ENCODE measurements at places on chromosomes 1 and 21.
A peak's percentile ranks its signal among the peaks of the same experiment; 100 is the strongest.

GRCh38 chr1:42844592-42845140 is 1.7 kb upstream of the ZNF691 start:
- peak; percentile 92 for DNase-seq

DNA sequence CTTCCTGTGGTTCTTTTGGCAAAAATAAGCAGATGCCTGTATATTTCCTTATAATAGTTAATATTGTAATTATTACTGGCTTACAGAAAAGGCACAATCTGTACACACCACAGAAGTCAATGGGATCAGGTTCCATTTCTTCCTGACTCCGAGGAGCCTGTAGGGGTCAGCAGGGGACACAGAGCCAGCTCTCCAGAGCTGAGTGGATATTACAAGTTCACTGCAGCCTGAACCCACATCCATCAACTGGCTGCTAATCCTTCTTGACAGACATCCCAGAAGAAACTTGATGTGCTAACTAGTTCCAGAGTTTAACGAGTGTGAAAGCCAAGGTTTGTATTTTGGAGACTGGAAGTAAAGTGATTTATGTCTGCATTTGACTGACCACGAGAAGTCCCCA is 203.8 kb downstream of the LMX1A start:
- DNase-seq = peak; percentile 11

GRCh38 chr1:171754353-171754705 is 12.5 kb upstream of the VAMP4 start:
- peak; percentile 26 for DNase-seq

- peak; percentile 44 for DNase-seq
These were observed 504 bp downstream of the H6PD start for GRCh38 chr1:9235096-9235459.

GRCh38 chr1:203133970-203134725 is 6.6 kb downstream of the ADORA1 start:
- peak; percentile 64 for DNase-seq

GRCh38 chr1:53255031-53255430 is 16.7 kb upstream of the MAGOH start:
- DNase-seq = no peak

GRCh38 chr1:66291531-66291864 is 242.5 kb upstream of the SGIP1 start:
- DNase-seq = peak; percentile 56

- DNase-seq = no peak
These were observed 190.4 kb upstream of the TNR start for GRCh38 chr1:175933801-175934200.

DNA sequence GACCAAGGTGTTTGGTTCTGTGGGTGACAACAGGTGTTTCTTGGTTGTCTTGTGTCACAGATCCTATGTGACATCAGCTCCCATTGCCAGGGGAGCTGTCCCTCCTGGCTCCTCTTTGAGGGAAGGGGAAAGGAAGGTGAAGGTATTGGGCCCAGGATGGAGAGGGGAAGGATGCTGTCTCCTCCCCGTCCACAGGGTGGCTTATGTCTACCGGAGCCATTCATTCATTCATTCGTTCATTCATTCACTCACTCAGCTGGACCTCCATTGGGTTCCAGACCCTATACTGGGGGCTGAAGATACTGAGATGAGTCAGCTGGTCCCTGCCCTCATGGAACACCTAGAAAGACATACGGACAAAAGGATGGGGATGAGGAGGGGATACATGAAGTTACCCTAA is 38.9 kb downstream of the EPHB2 start:
- no peak for DNase-seq

- no peak for DNase-seq
These were observed 38.5 kb downstream of the DISC1 start for GRCh38 chr1:231665101-231665500.

DNA sequence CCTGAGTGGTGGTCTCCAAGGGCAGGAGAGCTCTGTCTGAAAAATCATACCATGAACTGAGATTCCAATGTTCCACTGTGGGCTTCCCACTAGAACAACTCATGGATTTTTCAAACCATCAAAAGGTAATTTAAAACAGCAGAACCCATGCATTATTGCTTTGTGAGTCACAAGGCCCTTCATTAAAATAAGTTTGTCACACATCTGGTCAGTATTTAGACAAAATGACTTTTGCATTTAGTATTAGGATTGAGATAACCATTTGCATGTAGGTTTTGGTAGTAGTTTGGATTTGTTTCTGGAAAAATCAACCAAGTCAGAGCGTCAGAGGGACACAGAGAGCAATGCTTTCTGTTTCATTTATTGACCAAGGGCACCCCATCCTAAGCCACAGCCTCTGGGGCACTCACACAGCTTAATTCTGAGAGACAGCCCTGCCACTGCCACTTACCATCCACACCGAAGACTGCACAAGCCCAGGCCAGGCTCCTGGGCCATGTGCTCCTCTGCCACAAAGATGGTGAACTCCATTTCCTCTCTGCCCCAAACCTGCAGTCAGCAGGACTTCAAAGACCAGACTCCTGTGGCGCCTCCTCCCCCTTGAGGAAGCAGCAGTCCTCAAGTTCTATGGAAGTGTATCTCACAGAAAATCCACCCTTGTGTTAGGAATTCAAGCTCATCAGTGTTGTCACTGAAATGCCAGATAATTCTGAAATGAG is 132.6 kb upstream of the DUSP10 start:
- DNase-seq = peak; percentile 30

GRCh38 chr21:38239672-38240071 is 17.1 kb upstream of the KCNJ15 start:
- DNase-seq = no peak

GRCh38 chr1:23882746-23883145 is 14.7 kb upstream of the FUCA1 start:
- DNase-seq = no peak

- no peak for DNase-seq
These were observed 310.9 kb downstream of the NTNG1 start for GRCh38 chr1:107451715-107452114.

DNA sequence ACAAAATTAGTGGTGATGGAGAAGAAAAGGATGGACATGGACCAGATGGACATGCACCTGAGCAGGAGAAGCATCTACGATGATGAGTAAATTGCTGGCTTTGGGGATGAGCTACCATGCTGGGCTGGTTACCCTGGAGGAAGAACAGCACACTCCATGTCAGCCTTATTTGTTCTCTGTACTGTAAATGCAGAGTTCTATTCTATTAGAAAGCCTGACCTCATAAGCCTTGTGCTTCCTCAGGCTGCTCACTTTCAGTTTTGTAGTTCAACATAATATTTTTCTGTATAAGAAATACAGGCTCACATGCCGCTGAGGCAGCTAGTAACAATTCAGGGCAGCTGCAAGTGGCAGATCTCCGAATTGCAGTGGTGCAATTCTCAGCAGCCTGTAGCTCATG is 249.6 kb downstream of the PLA2G4A start:
- no peak for DNase-seq
